Muscle of arm (tissue), 14 donors: ENCODE measurements at places on chromosomes 16 and 17. TPM values are rescaled to one million over a fixed set of nuclear protein-coding genes. Genes with fewer than 3 reads are reported as not detected.

The MT1G gene
- 4.2 TPM for polyA plus RNA-seq

The RNF151 gene
- polyA plus RNA-seq = not detected

The ZNF646 gene
- 13.3 TPM for polyA plus RNA-seq

The TMIGD1 gene
- not detected for polyA plus RNA-seq

The RUNDC3A gene
- 7.5 TPM for polyA plus RNA-seq

The TBC1D16 gene
- 33.9 TPM for polyA plus RNA-seq

The VMO1 gene
- 3.3 TPM for polyA plus RNA-seq

The HS3ST2 gene
- not detected for polyA plus RNA-seq

The YBX2 gene
- polyA plus RNA-seq = 1.4 TPM

The MT4 gene
- not detected for polyA plus RNA-seq

The POLR3E gene
- 47.7 TPM for polyA plus RNA-seq

The C1QTNF1 gene
- 7.7 TPM for polyA plus RNA-seq

- DNase-seq = no peak
These were observed 52.6 kb downstream of the RAB11FIP4 start for GRCh38 chr17:31444026-31444425.

DNA sequence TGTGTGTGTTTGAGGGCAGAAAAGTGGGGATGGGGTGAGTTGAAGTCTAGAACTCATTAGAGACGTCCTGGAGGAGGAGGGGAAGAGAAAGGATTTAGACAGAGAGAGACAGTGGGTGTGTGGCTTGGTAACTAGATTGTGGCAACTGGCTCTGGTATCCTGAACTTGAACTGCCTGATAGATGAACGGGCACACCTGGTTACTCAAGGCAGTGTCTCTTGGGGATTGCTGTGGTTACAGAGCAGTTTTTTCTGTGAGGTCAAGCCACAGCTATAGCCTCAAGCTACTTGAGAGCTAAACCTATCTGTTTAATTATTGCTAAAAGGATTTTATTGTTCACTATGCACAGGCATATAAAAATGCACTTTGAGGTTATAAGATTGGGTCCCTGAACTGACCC, 29.8 kb upstream of the MYH2 start:
- no peak for DNase-seq

GRCh38 chr16:85514598-85515318, 98.4 kb upstream of the GSE1 start:
- no peak for DNase-seq

- no peak for DNase-seq
These were observed 119.4 kb downstream of the KCNJ2 start for GRCh38 chr17:70288540-70289290.

- no peak for DNase-seq
These were observed 48.1 kb downstream of the YWHAE start for GRCh38 chr17:1351971-1352370.

DNA sequence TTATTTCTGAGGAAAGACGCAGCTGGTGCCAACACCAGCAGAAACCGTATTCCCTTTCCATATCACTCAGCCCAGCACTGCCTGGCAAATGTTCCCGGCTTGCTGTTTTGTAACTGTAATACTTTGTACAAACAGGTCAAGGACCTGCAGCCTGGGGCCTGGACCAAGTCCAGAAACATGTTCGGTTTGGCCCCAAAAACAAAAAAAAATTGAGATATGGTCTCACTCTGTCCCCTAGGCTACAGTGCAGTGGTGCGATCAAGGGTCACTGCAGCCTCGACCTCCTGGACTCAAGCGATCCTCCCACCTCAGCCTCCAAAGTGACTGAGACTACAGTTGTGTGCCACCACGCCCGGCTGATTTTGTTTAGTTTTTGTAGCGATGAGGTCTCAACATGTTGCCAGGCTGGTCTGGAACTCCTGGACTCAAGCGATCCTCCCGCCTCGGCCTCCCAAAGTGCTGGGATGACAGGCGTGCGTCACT, 1.2 kb downstream of the HAGH start:
- no peak for DNase-seq

DNA sequence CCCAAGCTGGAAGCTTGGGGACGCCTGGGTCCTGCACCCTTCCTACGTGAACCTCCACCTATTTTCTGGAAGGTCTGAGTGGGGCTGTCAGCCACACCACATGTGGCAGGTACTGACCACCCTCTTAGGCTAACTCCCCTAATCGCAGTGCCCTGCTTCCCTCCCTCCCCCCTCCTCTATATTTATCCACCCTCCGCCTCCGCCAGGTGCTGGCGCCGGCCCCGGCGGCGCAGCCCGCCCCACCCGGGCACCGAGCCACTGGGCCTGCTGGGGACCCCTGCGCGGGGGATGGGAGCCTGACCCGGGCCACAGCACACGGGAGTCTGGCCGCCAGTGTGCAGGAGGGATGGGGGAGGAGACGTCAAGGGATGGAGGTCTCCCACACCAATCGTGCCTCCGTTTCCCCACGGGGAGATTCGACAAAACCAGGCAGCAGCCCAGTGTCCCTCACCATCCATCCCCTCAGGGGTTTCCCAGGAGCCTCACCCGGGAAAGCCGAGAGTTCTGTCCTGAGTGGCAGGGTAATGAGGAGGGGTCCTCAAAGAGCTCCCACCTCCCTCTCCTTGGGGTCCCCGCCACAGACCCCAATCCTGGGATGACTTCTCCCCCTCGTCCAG, 1.3 kb downstream of the PLEKHH3 start:
- no peak for DNase-seq

GRCh38 chr17:66775271-66775670, 59.6 kb upstream of the CACNG5 start:
- no peak for DNase-seq

DNA sequence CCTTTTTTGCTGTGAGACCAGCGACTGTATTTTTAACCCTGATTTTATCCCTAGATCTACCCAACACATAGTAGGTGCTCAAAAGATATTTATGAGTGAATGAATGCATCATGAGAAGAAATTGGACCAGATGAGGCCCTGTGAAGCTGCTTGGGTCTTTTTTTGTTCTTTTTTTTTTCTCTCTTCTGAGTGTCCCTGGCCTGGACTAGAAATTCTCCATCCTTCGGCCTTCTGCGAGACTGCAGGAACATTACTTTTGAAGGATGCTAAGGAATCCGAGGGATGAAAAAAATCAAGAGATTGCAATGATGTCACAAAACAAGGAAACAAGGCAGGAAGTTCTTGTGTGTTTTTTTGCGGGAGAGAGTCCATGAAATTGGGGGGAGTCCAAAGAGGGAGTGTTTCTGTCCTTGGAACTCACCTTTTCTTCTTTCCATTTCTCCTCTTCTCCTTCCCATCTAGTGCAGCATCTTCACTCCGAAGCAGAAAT, 560 bp upstream of the RUSF1 start:
- DNase-seq = peak; percentile 69

DNA sequence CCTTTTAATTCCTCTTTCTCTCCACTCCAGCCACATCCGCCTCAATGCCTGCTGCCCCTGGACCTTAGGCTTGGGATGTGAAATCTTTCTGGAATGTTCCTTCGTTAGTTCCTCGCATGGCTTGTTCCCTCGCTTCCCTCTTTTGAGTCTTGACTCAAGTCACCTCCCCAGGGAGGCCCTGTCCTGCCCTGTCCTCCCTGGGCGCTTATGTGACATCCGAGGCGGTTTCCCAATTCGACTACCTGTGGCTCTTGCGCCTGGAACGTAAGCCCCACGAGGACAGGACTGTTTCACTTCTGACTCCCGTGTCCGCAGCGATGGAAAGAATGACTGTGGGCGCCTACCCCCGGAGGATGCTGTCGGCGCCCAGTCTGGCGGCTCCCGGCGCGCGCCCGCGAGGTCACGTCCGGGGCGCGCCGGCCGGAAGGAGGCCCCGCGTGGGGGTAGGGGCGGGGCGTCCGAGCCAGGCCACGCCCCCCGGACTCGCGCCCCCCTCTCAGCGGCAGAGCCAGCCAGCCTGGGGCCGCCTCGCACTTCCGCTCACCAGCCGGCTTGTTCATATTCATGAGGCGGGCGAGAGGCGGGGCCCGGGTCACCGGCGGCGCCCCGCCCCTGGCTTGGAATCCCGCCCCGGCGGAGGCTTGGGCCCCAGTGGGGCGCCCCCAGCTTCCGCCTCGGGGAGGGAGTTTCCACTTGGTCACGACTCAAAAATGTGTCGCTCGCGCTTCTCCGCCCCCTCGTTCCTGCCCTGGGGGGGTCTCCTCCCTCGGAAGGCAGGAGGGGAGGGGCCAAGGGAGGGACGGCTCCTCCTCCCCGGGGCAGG, 8.4 kb upstream of the GLIS2 start:
- peak; percentile 86 for DNase-seq

DNA sequence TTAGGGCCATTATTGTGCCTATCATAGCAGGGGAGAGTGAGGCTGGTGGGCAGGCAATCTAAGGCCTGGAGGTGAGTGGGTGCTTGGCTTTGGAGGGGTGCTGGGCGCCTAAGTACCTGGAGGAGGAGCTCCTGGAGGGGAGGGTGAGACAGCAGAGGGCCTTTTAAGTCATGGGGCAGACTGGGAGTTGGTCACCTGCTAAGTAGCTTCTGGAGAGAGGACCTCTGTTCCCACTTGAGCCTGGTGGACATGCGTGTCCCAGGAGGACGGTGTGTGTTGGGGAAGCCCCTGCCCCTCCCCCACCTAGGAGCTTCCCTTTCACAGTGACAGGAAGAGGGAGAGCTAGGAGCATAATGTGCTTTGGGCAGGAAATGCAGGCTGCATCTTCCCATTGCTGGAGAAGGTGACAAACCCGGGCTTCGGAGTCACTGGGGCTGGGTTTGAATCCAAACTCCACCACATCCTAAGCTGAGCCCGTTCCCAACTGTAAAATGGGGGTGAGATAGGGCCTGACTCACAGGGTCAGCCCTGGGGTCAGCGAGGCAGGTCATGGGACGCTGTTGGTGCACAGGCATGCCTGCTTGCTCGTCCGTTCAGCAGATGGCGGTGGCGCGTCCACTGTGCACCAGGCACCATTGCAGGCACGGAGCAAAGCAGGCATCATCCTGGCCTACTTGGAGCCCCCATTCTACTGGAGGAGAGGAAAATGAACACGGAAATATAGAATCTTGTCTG, 37.9 kb downstream of the CMIP start:
- no peak for DNase-seq

DNA sequence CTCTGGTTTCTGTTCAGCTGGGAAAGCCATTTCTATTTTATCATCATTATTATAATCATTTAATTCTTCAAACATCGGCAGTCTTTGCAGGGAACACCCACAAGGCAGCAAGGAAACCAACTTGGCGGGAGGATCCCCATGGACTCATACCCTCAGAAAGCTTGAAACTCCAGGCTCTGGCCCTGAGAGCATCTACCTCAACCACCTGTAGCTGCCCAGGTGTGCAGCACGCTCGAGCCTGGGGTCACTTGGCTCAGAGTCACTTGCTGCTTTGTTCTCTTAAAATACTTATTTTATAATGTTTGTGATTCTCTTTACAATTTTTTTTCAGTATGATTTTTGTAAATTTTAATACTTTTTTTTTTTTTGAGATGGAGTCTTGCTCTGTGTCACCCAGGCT, 6.8 kb upstream of the ZNF423 start:
- no peak for DNase-seq

- no peak for DNase-seq
These were observed 5.9 kb upstream of the SPG7 start for GRCh38 chr16:89502081-89502843.

DNA sequence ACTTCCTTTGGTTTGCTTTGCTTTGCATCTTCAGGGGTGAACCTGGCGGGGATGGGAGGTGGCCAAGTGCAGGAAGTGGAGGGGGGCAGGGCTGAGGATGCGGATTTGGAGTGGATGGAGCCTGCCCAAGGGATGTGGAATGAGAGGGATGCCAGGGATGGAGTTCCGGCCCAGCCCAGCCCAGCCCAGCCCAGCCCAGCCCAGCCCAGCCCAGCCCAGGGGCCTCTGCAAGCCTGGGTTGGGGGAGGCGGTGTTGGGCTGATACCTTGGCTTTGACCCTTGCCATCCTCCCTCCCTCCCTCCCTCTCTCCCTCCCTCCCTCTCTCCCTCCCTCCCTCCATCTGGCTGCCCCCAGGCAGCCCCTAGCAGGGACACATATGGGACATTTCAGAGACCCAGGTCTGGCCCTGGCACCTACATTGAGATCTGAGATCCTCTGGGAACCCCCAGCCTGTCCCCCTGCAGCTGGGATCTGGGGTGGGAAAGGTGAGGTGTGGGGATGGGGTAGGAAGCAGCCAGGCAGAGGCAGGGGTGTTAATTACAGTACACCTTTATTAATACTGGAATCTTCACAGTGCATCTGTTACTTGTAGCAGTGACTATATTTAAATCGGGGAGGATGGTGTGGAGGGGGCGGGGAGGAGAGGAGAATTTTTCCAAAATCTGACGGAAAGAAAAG, 14.5 kb downstream of the IL34 start:
- no peak for DNase-seq

DNA sequence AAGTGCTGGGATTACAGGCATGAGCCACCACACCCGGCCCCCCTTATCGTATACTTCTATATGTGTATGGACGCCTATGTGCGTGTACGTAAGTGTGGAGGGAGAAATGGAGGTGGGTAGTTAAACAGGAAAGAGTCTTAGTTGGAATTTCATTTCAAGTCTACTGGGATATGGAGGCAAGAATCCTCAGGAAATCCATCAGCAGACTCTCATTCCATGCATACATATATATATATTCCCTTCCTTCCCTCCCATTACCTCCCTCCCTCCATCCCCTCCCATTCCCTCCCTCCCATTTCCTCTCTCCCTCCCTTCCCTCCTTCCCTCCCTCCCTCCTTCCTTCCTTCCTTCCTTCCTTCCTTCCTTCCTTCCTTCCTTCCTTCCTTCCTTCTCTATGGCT, 391.7 kb upstream of the RBFOX1 start:
- no peak for DNase-seq

DNA sequence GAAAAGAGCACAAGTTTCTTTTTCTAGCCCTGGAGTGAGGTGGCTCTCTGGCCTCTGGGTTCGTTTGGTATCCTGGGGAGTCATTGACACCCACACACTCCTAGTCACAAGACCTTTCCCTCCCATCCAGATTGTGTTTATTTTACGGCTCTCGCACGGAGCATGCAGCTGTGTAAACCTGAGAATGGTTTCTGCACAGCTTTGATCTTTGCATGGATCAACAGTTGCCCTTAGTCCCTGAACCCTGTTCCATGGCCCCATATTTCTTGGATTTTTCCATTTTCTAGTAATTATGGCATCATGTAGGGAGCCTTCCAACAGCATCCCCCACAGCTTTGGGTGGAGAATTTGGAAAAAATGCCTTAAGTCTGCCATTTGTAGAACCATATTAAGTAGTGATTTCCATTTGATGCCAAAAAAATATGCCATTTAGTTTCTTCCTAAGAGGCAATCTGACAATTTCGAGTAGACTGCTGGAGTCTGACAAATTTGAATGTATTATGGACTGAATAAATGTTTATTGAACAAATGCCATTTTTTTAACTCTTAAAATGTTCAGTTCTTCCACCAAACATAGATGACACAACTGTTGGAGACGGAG, 197.7 kb downstream of the WWOX start:
- DNase-seq = no peak

- DNase-seq = no peak
These were observed 22.0 kb upstream of the PHLPP2 start for GRCh38 chr16:71746442-71747046.
